ENCODE measurements at places on chromosomes 12 and 14.

- no peak for DNase-seq
Observed at GRCh38 chr14:30657606-30658163, 35.6 kb downstream of the SCFD1 start.

DNA sequence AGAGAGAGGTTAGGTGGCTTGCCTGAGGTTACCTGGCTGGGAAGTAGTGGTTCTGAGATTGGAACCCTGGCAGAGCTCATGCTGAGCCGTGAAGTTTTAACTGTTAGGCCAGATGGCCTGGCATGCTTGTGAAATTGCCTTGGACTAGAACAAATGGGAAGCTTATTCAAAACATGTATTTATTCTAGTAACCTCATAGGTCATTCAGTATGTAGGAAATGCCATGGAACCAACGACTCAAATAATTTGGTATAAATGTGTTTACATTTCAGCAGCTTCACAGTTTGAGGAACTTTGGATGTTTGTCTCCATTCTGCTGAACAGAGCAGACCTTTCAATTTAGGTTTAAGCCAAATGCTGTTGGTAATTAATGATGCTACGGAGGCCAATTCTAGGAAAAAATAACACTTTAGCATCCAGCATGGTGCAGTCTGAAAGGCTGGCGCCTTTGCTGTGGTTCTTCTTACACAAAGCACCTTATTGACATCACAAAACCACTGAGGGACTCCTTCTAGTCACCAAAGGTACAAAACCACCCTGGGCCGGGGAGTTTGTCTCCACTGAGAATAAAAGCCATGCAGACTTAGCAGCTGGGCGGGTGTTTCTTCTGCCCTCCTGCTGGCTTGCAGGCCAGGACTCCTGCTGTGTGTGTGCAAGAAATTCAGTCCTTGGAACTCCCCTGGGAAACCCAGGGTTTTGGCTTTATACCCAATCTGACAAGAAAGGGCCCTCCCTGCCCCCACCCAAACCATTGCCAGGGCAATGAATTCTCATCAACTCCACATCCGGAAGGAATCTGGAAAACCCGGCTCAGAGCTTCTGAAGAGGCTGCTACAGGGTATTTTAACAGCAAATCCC is 64.2 kb downstream of the ELK3 start:
- no peak for DNase-seq

DNA sequence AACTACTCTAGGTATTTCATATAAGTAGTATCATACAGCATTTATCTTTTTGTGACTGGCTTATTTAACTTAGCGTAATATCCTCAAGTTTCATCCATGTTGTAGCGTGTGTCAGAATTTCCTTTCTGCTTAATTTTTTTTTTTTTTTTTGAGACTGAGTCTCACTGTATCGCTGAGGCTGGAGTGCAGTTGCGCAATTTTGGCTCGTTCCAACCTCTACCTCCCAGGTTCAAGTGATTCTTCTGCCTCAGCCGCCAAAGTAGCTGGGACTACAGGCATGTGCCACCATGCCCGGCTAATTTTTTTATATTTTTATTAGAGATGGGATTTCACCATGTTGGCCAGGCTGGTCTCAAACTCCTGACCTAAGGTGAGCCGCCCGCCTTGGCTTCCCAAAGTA is 28.9 kb downstream of the PNMA1 start:
- no peak for DNase-seq

GRCh38 chr12:57471661-57472060 is 8.0 kb downstream of the ARHGAP9 start:
- DNase-seq, result no peak

DNA sequence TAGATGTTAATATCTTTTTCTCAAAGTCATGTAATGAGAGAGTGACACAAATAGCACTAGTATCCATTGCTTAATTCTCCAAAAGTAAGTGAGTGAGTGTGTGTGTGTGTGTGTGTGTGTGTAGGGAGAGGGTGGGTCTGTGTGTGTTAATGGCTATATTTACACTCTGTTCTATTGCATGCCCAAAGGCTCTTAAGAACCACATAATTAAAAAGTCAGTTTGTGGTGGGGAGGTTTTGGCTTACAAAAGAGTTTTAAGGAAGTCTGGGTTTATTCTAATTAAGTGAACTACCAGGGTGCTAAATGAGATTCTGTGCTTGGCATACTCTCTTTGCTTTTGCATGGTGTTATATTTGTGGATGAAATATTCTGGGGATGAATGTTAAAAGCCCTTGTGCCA is 1897.6 kb upstream of the FLRT2 start:
- no peak for DNase-seq

GRCh38 chr12:109860977-109861376 is 19.4 kb downstream of the GLTP start:
- no peak for DNase-seq

GRCh38 chr12:132429602-132429945 is 60.4 kb upstream of the FBRSL1 start:
- DNase-seq, result no peak

DNA sequence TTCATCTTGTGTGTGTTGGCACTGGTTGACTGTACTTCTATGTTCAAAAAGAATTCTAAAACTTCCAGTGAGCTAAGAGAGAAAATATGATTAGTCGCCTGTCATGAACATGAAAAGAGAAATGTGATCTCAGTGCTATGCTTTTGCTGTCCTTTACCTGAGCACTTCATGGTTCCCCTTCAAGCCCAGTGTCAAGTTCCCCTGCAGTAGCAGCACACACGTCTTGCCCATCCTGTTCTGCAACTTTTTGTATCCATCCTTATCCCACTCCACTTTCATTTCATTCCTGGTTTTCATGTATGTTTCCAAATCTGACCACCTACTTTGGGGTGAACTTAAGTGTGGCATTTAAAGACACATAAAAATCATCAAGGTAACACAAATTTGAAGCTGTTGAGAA is 848.0 kb upstream of the USP15 start:
- DNase-seq, result no peak

GRCh38 chr14:71140157-71140556 is 232.9 kb downstream of the PCNX1 start:
- no peak for DNase-seq

GRCh38 chr12:117805865-117806264 is 162.9 kb downstream of the KSR2 start:
- no peak for DNase-seq

- peak; percentile 80 for DNase-seq
Observed at GRCh38 chr14:23631702-23632460, 4.3 kb upstream of the DHRS2 start.

- DNase-seq, result no peak
Observed at GRCh38 chr14:33916663-33917565, 34.0 kb downstream of the EGLN3 start.

DNA sequence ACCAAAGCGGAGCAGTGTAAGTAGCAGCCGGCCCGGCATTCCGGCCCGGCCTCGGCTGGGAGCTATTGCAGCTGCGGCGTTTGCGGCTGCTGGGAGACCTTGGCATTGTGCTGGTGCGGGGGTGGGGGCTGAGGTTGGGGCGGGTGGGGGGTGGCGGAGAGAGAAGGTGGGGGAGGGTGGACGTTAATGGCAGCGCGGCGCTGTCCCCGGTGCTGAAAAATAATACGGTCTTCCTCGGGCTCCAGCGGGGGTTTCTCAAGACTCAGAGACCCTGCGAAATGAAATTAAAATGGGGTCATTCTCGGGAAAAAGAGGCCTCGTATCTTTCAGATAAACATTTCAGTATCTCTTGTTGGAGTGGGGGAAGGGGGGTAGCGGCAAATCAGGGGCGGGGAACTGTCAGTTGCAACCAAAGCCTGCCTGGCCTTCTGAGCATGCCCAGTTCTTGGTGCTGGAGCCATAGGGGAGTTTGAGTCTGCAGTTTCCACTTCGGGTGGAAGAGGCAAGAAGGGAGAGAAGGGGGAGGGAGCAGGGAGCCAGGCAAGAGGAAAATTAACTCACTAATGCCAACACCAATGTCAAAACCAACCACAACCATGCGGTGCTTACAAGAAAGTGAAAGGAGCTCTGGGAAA is 414 bp downstream of the UNC79 start:
- DNase-seq, result no peak

- DNase-seq, result no peak
Observed at GRCh38 chr14:85514487-85514886, 15.5 kb upstream of the FLRT2 start.

DNA sequence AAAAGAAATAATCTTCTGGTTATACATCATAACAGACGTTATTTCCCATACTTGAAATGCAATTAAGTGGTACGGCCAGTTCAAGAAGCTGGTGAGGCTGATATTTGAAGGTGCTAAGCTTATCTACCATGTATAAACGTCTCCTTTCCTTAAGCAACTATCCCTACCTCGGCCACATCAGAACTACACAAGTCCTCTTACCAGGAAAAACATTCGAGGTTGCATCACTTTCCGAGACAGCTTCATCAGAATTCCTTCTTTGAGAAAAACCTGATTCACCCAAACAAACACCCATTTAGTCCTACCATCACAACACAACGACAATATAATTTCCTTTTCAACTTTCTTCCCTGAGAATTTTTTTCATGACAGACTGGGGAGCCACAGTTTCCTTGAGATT is 33.9 kb upstream of the NR2C1 start:
- no peak for DNase-seq

- no peak for DNase-seq
Observed at GRCh38 chr14:71341156-71341555, 433.9 kb downstream of the PCNX1 start.

GRCh38 chr14:103707329-103708263 is 7.7 kb downstream of the XRCC3 start:
- DNase-seq, result no peak

- DNase-seq, result no peak
Observed at GRCh38 chr14:75702616-75703261, 41.7 kb downstream of the TTLL5 start.

DNA sequence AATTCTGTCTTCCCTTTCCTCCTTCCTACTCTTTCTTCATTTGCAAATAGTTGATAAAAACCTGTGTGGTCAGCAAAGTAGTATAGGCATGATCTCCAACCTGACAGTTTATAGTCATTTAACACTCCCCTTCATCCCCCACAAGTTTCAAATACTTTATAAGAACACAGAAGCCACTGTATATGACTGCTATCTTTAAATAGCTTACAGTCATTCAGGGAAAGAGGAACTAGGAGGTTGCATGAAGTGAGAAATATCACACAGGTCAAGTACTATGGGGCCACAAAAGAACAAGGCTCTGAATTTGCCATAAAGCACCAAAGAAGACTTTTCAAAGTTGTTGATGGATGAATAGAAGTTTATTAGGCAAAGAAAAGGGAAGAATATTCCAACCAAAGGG is 431.3 kb downstream of the NPAS3 start:
- DNase-seq, result no peak

DNA sequence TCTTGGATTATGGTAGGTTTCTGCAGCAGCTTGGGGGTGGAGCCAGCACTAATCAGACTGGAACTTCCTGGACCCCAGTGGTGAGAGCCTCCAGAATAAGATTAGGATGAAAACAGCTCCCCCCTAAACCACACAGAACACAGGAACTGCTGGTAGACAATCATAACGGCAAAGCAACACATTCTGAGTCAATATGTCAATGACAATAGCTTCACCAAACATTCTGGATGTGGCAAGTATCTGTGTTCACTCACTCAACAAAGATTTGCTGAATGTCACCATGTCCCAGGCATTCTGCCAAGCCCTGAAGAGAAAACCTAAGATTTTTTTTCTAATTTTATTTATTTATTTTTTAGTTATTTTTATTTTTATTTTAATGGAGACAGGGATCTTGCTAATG is 65.2 kb downstream of the LRRC74A start:
- DNase-seq, result no peak

GRCh38 chr12:19946550-19946949 is 421.8 kb upstream of the PDE3A start:
- DNase-seq, result no peak

DNA sequence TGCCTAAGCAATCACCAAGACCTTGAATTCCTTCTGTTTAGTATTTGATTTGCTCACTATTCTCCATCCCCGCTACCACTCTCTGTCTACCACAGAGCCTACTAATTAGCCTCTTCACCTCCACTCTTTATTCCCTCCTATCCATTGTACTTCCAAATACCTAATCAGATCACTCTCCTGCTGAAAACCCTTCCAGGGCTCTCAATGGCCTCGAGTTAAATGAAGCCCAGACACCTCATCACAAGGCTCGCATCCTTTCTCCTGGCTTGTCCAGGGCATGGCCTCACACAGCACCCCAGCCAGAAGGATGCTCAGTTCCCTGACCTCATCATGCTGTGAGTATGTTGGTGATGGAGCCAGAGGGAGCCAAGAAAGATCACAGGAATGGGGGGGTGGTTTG is 71.4 kb upstream of the PRMT8 start:
- DNase-seq, result no peak

DNA sequence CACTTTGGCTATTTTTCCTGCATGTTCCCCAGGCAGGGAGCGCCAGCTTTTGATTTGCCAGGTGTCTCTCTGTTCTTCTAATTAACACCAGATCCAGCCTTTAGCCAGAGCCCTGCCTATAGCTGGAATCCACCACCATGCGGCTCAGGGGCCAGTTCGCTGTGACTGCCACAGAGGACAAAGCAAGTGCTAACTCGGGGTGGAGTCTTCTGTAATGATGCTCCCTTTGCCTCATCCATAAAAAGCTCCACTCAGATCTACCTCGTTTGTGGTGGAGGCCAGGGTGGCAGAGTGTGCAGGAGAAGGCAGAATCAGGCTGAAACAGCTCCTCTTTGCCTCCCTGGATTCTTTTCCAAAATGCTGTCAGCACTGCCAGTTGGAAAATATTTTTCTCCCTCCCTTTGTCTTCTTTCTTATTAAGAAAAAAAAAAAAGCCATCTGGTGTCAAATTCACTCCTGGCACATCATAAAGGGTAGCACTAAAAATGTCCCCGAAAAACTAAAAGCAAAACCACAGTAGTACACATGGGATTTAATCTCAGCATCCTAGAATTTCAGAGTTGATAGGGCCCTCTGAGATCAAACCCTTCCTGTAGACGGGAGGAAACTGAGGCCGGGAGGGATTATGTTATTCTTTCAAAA is 18.0 kb upstream of the CTDSP2 start:
- DNase-seq, result no peak

- DNase-seq, result no peak
Observed at GRCh38 chr14:64730681-64731080, 26.5 kb downstream of the PLEKHG3 start.

DNA sequence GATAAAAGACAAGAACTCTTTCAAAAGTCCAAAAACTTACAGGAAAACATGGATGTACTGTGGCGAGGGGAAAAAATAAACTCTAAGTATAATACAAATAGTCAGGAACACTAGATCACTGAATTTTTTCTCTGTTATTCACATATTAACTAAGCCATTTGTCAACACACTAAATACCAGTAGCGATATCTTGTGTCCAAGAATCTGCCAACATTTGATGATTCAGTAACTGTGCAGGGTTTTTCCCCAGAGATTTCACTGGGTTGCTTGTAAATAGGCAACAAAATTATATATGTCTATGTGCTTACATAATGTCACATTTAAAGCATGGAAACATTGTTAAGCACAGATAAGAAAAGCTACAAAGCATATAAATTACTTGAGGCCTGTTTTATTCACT is 205.9 kb downstream of the KIF21A start:
- no peak for DNase-seq

DNA sequence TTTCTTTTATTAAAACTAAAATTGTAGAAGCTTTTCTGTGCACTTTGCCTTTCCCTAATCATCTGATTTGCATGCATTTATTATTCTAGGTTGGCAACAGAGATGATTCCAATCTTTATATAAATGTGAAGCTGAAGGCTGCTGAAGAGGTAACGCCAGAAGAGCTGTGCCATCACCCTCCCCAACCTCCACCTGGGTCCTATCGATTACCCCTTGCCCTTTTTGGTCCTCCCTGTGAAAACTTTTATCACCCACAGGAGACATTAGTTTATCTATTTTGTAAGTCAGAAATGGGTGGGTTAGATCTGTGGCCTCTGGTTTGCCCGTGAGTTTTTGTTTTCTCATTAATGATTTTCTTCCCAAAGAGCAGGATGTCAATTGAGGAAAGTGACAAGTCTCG is 22.8 kb downstream of the MTHFD1 start:
- DNase-seq, result no peak

All from activated naive CD8-positive, alpha-beta T cell treated with anti-CD3 and anti-CD28 coated beads, Interleukin-2, amount 10 ng/mL, durations not matched to agents 7 days and 5 days (primary cell).